ENCODE measurements at places on chromosomes 6 and 20.

DNA sequence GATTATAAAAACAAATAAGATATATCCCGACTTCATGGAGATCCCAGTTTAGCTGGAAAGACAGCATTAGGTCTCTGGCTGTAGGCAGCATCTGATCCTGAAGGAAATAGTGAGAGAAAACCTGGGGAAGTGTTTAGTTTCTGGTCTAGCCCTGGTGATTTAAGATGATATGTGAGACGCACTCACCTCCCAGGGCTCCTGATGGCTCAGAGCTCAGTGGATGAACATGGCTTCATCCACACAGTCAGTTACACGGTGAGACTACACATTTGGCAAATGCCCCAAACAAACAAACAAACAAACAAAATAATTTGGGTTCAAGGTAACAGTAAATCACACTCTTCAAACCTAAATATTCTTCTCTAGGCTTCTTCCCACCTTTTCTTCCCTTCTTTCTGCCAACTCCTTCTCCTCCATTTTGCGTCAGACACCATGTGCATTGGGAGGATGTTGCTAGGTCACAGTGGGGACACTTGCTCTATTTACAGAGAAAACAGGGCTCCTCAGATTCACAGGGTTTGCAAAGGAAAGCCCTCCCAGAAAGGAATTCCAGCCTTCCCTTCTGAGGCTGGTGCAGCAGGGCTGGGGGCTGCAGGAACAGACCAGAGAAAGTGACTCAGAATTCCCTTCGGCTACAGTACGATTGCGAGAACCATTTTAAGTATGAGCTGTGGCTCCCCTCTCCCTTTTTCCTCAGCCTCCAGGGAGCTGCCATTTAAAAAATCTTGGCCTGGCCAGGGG lies 59.6 kb upstream of the SALL4 start:
- DNase-seq: no peak

DNA sequence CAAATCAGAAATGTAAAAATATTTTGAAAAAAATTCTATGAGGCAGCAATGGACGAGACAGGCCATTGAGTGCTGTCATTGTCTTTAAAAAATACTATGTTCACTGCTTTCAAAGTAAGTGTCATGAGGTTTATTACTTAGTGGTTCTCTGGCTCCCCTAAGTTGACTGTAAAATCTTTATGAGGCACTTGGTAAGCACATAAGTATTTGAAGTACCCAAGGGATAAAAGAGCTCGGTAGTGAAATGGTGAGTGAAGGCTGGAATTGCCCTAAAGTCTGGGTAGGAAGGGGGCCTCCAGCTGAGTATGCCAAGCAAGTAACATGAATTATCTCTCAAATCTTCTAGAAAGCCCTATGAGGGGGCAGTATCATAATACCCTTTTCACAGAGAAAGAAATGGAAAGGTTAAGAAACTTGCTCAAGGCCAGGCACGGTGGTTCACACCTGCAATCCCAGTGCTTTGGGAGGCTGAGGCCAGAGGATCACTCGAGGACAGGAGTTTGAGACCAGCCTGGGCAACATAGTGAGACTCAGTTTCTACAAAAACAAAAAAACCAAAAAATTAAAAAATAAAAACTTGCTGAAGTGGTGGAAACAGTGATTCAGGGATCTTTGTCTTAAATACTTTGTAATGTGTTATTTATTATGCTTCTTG lies 5.5 kb upstream of the CTCFL start:
- no peak for DNase-seq

GRCh38 chr6:7532821-7533220 lies 8.7 kb upstream of the DSP start:
- DNase-seq: no peak

GRCh38 chr6:119209452-119210205 lies 131.2 kb upstream of the FAM184A start:
- no peak for DNase-seq
